H1 (cell line): ENCODE measurements at places on chromosomes 1 and 21. TPM values are rescaled to one million over a fixed set of nuclear protein-coding genes. Genes with fewer than 3 reads are reported as not detected.

PPOX gene
- 32.1 and 40.4 TPM in 2 replicates for total RNA-seq

FCAMR gene
- total RNA-seq, result not detected in 2 replicates

SPAG17 gene
- 0.56 and 0.67 TPM in 2 replicates for total RNA-seq

GRCh38 chr1:109631513-109632505 lies 12.2 kb downstream of the AMPD2 start:
- DNase-seq, result peak; percentile 17
- H3K4me3 ChIP-seq, result no peak overlapping the region
- H3K27ac ChIP-seq, result no peak overlapping the region
- peaks cover 5% of the 10 kb centered on the region; the same call in 1 of the 2 replicates for H3K4me1 ChIP-seq
- H3K36me3 ChIP-seq, result peaks cover 17% of the 10 kb centered on the region

DNA sequence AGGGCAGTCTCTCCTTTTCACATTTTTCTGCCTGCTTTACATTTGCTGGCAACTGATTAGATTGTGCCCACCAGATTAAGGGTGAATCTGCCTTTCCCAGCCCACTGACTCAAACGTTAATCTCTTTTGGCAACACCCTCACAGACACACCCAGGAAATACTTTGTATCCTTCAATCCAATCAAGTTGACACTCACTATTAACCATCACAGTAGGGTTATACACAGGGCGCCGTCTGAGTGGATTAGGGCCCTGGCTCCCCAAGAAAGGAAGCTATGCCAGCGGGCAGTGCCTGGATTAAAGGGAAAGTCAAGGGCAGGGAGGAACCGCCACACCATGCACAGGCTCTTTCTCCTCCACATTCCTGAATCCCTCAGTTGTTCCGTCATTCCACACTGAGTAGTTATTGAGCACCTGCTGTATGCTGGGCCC lies 56.2 kb downstream of the EVA1C start:
- no peak overlapping the region for H3K27ac ChIP-seq
- no peaks in the 10 kb centered on the region for H3K27me3 ChIP-seq
- no peaks in the 10 kb centered on the region for H3K4me1 ChIP-seq
- H3K36me3 ChIP-seq, result no peaks in the 10 kb centered on the region; the same call in 1 of the 2 replicates
- DNase-seq, result no peak
- H3K4me3 ChIP-seq, result no peak overlapping the region

GRCh38 chr1:100597784-100598183 lies 59.8 kb downstream of the GPR88 start:
- no peaks in the 10 kb centered on the region for H3K4me1 ChIP-seq
- H3K27me3 ChIP-seq, result no peaks in the 10 kb centered on the region
- H3K36me3 ChIP-seq, result no peaks in the 10 kb centered on the region
- no peak overlapping the region for H3K4me3 ChIP-seq
- no peak overlapping the region for H3K27ac ChIP-seq
- no peak for DNase-seq

DNA sequence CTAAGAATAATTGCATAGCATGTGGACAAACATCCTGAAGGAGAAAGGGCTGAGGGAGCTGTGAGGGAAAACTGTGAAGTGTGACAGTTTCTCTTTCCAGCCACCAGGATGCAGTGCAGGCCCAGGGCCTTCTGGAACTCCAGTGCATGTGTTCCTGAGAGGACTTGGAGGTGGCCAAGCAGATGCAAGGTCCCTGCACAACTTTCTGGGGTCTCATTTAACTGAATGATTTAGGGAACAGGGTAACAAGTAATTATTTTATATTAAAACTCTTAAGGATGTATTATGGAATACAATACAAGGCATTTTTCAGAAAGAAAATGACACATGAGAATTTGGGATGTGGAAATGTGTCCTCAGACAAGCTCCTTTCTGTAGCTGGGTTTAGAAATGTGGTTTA lies 61.2 kb upstream of the MCOLN3 start:
- no peaks in the 10 kb centered on the region for H3K4me1 ChIP-seq
- H3K27ac ChIP-seq, result no peak overlapping the region
- no peaks in the 10 kb centered on the region for H3K36me3 ChIP-seq
- peak; percentile 50 for DNase-seq
- H3K27me3 ChIP-seq, result no peaks in the 10 kb centered on the region
- no peak overlapping the region for H3K4me3 ChIP-seq

DNA sequence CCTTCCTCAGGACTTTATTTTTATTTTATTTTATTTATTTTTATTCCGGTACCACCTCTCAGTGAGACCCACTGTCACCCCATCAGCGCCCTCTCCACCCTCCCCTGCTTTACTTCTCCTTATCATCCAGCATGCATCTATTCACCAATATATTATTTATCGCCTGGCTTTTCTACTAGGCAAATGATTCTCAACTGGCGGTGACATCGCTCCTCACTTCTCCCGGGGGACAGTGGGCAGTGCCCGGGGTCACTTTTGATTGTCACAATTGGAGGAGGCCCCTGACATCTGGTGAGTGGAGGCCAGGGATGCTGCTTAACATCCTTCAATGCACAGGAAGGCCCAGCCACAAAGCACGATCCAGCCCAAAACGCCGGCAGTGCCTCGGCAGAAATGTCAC lies 138.7 kb downstream of the ETS2 start:
- H3K4me3 ChIP-seq, result no peak overlapping the region
- no peak overlapping the region for H3K27ac ChIP-seq

- H3K4me1 ChIP-seq, result peaks cover 3% of the 10 kb centered on the region; the same call in 1 of the 2 replicates
- no peaks in the 10 kb centered on the region for H3K27me3 ChIP-seq
- no peak for DNase-seq
- H3K4me3 ChIP-seq, result no peak overlapping the region
- no peak overlapping the region for H3K27ac ChIP-seq
Observed at GRCh38 chr1:72394457-72394856, 112.1 kb upstream of the NEGR1 start.

GRCh38 chr1:64965366-64966157 lies 787 bp downstream of the JAK1 start:
- H3K27me3 ChIP-seq, result peaks cover 4% of the 10 kb centered on the region
- H3K4me3 ChIP-seq, result peak overlapping the region; percentile 76
- no peak for DNase-seq

DNA sequence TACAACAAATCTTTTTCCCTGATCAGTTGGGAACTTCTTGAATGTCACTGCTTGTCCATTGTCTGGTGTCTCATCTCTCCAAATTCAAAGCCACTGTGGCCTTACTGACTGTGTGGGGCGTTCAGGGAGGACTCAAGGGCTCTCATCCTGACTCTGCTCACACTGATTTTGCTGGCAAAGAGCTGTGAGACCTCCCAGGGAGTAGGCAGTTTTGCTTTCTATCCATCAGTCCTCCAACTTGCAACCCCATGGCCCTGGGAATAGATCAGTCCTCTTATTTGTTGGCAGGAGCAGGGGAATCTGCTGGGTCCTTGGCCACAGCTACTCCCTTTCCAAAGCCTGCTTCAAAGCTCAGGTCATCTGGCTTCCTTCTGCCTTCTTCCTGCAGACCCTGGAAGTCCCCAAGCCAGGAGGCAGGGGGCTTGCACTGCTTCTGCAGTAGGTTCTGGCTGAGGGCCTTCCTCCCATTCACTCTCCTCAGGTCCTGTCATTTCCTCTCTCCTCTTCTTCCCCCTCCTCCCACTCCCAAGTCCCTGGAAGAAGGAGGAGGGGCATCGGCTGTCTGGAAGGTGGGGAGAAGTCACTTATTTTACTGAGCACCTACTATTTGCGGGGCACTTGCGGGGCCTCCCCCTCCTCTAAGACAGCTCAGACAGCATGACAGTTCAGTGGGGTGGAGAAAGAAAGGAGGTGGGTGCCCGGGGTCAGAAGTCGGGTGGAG lies 876 bp upstream of the NAV1 start:
- no peak overlapping the region for H3K27ac ChIP-seq
- no peaks in the 10 kb centered on the region for H3K36me3 ChIP-seq
- DNase-seq, result peak; percentile 78
- H3K4me3 ChIP-seq, result peak overlapping the region; percentile 46
- peaks cover 2% of the 10 kb centered on the region for H3K4me1 ChIP-seq

DNA sequence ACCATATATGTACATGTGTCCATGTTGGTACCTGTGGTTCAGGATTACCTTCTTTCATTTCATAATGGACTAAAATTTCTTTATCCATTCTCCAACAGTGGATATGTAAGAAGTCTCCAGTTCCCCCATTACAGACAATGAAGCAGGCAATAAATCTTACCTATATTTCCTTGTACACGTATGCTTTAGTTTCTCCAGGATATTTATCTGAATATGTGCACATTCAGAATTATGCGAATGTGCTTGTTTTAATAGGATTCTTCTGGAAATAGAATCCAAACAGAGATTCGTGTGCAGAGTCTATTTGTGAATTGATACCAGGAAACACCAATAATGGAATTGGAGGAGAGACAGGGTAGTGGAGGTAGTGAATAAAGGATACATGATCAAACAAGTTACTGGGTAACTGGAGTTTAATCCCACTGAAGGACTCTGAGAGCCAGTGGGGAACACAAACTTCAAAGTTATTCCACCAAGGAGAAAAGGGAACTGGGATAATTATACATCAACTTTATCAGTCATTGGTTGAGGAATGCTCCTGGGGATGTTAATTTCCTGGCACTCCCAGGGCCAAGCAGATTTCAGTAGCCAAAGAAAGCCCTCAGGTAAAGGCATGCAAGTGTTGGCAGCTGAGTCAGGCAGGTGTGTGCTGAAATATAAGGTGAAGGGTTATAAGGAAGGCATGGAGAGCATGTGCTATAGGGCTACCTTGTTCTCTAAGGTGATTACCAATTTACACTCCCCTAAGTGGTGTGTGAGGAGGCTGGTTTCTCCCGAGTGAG lies 374.9 kb upstream of the PBX1 start:
- DNase-seq, result no peak
- H3K4me3 ChIP-seq, result no peak overlapping the region
- H3K27ac ChIP-seq, result no peak overlapping the region
- peaks cover 5% of the 10 kb centered on the region for H3K4me1 ChIP-seq
- no peaks in the 10 kb centered on the region for H3K27me3 ChIP-seq

GRCh38 chr1:7432900-7433380 lies 338.2 kb upstream of the VAMP3 start:
- H3K4me3 ChIP-seq, result no peak overlapping the region
- no peak for DNase-seq
- H3K27ac ChIP-seq, result no peak overlapping the region
- H3K4me1 ChIP-seq, result no peaks in the 10 kb centered on the region
- no peaks in the 10 kb centered on the region for H3K36me3 ChIP-seq

- H3K27me3 ChIP-seq, result no peaks in the 10 kb centered on the region
- DNase-seq, result no peak
- H3K27ac ChIP-seq, result no peak overlapping the region
- H3K36me3 ChIP-seq, result no peaks in the 10 kb centered on the region
- H3K4me1 ChIP-seq, result peaks cover 7% of the 10 kb centered on the region; the same call in 1 of the 2 replicates
Observed at GRCh38 chr1:91098299-91098906, 76.6 kb upstream of the ZNF644 start.

DNA sequence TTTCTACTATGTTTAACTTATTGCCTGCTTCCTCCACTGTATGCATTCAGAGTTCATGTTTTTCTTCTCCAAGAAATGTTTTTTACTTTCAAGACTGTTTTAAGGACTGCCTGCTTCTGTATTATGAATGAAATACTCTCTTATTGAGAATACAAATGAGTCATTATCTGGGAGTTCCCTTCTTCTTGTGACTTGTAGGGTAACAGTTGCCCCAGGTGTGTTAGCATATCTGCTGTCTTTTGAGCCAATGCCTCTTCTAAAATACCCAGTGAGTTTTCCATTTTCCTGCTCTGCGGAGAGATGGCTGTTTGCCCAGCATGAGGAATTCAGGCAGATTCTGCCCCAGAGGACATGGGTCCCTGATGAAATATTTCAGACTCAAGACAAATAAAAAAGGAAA lies 34.1 kb upstream of the ST6GALNAC5 start:
- H3K4me1 ChIP-seq, result peaks cover 3% of the 10 kb centered on the region
- no peaks in the 10 kb centered on the region for H3K27me3 ChIP-seq
- H3K36me3 ChIP-seq, result no peaks in the 10 kb centered on the region
- no peak for DNase-seq
- H3K27ac ChIP-seq, result no peak overlapping the region
- H3K4me3 ChIP-seq, result no peak overlapping the region

GRCh38 chr1:25006770-25007169 lies 76.7 kb upstream of the RUNX3 start:
- DNase-seq, result no peak
- no peaks in the 10 kb centered on the region for H3K27me3 ChIP-seq
- no peaks in the 10 kb centered on the region for H3K4me1 ChIP-seq
- no peaks in the 10 kb centered on the region for H3K36me3 ChIP-seq
- no peak overlapping the region for H3K4me3 ChIP-seq

DNA sequence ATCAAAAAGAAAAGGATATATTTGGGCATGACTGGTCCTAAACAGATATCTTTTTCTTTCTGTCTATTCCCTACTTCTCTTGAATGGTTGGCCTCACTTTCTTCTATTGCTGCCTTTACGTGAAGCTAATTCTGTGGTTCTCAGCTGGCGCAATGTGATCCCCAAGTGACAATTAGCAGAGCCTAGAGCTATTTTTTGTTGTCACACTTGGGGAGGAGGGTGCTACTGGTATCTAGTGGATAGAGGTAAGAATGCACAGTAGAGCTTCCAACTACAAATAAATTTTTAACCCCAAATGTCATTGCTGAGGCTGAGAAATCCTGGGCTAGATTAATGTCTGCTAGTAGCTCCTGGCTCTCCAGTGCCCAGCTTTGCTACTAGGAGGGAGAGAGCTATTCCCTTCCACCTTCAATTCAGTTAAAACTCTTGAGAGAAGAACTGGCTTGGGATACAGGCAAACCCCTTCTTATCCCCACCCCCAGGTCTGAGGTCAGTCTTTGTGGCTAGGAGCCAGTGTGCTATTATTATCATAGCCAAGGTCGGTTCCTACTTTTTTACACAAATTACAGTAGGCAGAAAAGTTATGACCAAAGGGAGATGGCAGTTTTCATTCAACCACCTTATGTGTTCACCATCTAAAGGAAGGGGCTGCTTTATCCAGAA lies 102.1 kb downstream of the SNX7 start:
- no peak overlapping the region for H3K4me3 ChIP-seq
- no peaks in the 10 kb centered on the region for H3K4me1 ChIP-seq
- H3K27me3 ChIP-seq, result no peaks in the 10 kb centered on the region
- no peak for DNase-seq
- no peaks in the 10 kb centered on the region for H3K36me3 ChIP-seq
- H3K27ac ChIP-seq, result no peak overlapping the region

DNA sequence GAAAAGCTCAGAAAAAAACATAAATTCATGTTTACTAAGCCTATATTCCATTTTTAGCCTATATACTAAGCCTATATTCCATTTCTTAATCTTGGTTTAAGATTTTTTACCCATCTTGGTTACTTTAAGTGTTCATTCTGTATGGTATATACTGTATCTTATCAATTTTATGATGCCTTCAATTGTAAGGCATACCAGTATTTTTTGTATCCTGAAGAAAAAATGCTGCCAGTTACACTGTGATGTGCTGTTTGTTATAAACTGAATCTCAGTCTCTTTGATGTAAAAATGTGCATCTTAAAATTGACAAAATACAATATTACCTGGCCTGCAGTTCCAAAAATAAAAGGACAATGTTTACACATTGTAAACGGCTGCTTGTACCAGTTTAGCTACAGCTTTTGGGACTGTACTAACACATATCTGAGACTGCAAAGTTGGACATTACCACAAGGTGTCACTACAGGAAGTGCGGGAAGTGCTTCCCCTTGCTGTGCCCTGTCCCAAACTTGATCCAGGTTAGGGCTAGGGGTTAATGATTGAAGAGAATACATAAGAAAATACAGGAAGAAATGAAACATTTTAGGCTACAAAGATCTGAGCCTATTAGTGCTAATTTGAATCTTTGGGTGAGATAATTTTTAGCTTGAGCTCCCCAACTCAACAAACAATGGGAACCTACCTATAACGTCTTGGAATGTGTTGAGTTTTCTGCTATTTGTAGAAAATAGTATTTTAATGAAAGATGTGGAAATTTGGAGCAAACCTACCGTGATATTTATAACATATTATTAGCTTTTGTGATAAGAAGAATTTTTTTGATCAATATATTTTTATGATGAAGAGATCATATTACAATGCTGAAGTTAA lies 108.9 kb downstream of the LBR start:
- no peaks in the 10 kb centered on the region for H3K27me3 ChIP-seq
- no peaks in the 10 kb centered on the region; the same call in 1 of the 2 replicates for H3K4me1 ChIP-seq
- no peak overlapping the region for H3K27ac ChIP-seq
- no peak overlapping the region for H3K4me3 ChIP-seq
- H3K36me3 ChIP-seq, result no peaks in the 10 kb centered on the region
